ENCODE measurements at places on chromosomes 1 and 21.

DNA sequence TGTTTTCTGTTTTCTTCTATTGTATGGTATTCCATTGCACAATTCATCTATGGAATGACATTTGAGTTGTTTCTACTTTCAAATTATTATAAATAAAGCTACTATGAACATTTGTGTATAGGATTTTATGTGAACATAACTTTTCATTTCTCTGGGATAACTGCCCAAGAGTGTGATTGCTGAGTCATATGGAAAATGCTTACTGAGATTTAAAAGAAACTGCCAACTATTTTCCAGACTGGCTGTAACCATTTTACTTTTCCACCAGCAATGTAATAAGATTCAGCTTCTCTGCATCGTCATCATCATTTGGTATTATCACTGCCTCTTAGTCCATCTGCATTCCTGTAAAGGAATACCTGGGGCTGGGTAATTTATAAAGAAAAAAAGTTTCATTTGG lies 779.6 kb upstream of the PRMT6 start:
- no peak for DNase-seq

DNA sequence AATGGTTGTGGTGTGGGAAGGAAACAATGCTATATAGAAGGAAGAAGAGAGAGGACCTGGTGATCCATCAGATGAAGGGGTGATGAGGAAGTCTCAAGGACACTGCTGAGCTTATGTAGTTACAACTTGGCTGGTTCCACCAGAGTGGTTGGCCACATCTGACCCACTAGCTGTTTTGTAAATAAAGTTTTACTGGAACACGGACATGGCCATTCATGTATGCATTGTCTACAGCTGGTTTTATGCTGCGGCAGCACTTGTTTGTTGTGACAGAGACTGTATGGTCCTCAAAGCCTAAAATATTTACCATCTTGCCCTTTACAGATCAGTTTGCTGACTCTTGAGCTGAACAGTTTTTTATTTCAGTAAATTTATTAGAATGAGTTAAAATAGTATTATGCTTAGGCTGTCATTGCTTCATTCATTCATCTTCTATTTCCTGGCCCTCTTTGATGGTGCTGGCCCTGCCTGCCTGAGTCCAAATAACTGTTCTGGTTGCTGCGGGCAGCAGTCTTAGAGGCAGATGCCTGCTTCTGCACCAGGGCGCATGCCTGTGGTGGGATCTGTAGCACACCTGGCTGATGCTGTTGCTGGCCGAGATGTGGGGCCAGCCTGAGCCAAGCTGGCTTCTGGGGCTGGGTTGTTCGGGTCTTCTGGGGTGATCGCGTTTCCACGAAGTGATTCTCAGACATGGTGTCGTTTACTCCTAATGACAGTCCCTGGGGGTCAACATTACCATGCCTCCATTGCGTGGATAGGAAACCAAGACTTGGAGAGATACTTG lies 61.4 kb upstream of the WNT4 start:
- DNase-seq = no peak

- DNase-seq = no peak
Measured at GRCh38 chr21:32813265-32813903, 41.8 kb upstream of the PAXBP1 start.

DNA sequence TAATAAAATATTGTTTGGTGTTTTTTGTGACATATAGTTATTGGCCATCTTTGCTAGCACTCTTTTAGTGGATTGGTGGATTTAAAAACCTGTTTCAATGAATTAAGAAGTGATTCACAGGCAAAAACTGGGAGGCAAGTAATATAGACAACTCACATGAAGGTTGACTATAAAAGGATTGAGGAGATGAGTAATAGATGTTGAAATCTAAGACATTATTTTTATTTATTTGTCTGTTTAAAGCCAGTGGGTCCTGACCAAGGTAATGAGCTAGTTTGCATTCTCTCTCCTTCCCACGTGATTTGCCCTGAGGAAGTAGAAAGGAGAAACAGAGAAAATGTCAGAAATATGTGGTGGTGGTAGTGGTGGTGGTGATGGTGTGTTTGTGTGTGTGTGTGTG lies 351.5 kb upstream of the ZP4 start:
- no peak for DNase-seq

DNA sequence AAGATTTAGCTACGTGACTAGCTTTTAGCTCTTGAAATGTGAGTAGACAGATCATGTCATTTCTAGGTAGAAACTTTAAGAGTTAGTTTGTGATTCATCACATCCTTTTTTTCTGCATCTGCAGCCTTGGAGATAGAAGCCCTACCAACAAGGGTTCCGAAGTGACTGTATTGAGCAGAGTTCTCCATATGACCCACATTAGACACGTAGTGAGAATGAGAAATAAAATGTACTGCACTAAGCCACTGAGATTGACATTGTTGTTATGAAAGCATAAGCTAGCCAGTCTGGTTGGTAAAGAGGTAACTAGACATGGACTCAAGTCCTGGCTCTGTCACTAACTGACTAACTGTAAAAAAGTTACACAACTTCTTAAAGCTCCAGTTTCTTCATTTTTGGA lies 296.1 kb downstream of the PDE4B start:
- DNase-seq = no peak

- no peak for DNase-seq
Measured at GRCh38 chr1:224874775-224875174, 54.7 kb upstream of the DNAH14 start.

- no peak for DNase-seq
Measured at GRCh38 chr1:2230781-2231531, 2.8 kb downstream of the SKI start.

DNA sequence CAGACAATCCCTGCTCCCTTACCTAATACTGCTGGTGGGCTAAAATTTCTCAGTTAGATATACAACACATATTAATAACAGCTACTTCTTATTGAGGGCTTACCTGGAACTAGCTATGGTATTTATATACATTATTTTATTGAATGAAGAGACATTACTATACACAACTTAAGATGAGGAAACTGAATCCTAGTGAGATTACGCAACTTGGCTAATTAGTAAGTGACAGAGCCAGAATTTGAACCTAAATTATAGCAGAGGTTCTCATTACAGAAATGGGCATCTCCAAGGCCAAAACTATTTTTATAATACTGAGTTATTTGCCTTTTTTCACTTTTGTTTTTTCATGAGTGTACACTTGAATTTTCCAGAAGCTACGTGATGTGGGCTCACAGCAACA lies 44.5 kb upstream of the SMYD2 start:
- no peak for DNase-seq

GRCh38 chr1:231407547-231408396 lies 14.3 kb downstream of the EGLN1 start:
- DNase-seq = no peak

- no peak for DNase-seq
Measured at GRCh38 chr21:36079010-36079649, 9.3 kb downstream of the CBR1 start.

GRCh38 chr1:164780863-164781262 lies 221.9 kb downstream of the PBX1 start:
- DNase-seq = no peak

- no peak for DNase-seq
Measured at GRCh38 chr1:23425193-23425494, 596 bp upstream of the TCEA3 start.

DNA sequence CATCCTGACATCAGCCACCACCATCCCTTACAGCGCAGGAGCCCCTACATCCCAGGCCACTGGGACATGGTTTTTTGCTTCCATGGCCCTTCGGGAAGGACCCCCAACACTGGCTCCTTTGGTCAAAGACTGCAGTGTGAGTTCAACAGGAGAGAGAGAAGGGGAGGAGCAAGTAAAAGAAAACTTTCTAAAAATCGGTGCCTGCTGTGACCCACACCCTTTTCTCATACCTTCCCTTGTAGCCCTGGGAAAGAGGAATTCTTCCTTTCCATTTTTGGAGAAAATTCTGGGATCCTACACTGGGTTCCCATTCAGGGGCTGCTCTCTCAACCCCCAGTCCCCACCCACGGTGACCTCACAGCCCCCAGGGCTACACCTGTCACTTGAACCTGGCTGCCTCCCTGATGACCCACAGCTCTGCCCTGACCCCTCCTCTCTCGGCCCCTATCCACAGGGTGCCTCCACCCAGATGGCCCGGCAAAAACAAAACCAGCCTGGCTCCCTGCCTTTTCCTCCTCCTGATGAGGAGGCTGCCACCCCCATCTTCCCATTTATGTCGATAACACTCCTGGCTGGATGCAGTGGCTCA lies 7.6 kb downstream of the PADI4 start:
- no peak for DNase-seq

- no peak for DNase-seq
Measured at GRCh38 chr21:35384375-35384774, 335.3 kb upstream of the RUNX1 start.
